Activated CD4-positive, CD25-positive, alpha-beta regulatory T cell treated with anti-CD3 and anti-CD28 coated beads, Interleukin-2, amount 50 U/mL, for 16 hours (primary cell): ENCODE measurements at places on chromosomes 3 and 15.

GRCh38 chr3:67458896-67459530, 195.4 kb downstream of the SUCLG2 start:
- no peak for DNase-seq

DNA sequence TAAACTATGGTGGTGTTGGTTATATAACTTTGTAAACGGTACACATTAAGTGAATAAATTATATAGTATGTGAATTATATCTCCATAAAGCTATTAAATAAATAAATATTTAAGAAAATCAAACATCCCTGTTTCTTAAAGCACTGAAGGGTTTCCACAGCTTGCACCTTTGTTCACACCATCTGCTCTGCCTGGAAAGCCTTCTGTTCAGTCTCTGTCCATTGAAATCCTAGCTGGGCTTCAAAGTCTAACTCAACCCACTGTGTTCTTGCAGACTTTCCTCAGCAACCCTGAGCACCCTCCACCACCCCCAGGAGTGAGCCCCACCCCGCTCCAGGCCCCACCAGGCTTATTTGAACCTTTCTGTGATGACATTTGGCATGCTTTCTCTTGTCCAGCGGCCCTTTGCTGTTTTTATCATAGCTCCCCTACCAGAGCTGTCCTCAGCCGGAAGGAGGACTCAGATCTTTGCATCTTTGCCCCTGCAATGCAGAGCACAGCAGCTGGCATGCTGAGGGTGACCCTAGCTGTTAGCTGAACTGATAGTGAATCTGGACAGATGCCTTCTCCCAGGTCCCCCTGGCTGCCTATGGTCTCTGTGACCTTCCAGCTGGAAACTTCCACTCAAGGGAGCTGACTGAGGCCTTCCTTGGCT, 105.2 kb downstream of the DAPK2 start:
- DNase-seq, result no peak

GRCh38 chr3:128575777-128576176, 74.8 kb downstream of the RPN1 start:
- DNase-seq, result no peak

DNA sequence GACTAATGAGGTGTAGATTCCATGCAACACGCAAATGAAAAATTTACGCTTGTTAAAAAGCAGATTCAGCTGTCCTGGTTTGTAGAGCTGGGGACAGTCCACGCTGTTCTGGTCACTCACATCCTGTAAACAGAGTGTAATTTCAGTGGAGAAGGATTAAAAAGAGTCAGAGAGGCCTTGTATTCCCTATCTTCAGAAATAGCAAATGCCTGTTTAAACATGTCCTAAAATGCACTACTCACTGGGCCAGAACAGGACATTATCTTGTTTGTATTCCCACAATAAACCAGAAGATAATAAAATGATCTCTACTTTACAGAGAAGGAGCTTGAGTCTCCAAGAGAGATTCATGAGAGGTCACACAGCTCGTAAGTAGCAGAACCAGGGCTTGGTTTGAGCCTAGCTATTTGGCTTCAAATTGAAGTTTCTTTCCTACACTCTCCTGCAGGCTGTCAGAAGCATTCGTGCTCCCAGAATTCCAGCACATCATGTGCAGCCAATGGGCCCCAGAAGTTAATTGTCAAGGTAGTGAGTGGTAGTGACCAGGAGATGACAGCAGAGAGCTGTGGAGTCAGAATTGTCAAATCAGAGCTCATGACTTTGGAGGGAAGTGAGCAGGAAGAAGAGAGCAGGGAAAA, 242.5 kb downstream of the ATP8B4 start:
- DNase-seq, result no peak

- no peak for DNase-seq
These were observed 40.8 kb downstream of the EIF2AK4 start for GRCh38 chr15:39974656-39975230.

DNA sequence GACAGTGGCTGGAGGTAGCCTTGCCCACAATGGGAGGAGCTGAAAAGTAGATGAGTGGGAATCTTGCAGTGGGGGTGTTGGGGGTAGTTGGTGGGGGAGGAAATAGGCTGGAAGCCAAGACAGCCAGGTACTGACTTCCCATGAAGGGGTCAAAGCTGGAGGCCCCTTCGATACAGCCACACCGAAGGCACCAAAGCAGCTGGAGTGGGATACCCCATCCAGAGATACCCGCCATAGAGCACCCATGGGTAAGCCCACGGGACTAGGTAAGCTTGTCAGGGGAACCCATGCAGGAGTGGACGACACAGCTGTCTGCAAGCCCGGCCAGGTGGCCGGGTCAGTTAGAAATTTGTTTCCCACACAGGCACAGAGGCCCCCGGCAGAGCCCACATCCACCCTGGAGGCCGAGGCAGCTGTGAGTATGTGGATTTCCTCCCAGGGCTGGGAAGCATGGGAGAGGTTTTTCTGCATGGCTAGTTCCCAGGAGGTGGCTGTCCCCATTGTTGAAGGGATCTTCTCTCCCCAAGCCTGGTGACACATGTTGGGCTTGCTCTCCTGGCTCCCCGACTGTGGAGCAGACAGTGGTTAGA, 28.6 kb downstream of the PRR23E start:
- DNase-seq, result no peak

DNA sequence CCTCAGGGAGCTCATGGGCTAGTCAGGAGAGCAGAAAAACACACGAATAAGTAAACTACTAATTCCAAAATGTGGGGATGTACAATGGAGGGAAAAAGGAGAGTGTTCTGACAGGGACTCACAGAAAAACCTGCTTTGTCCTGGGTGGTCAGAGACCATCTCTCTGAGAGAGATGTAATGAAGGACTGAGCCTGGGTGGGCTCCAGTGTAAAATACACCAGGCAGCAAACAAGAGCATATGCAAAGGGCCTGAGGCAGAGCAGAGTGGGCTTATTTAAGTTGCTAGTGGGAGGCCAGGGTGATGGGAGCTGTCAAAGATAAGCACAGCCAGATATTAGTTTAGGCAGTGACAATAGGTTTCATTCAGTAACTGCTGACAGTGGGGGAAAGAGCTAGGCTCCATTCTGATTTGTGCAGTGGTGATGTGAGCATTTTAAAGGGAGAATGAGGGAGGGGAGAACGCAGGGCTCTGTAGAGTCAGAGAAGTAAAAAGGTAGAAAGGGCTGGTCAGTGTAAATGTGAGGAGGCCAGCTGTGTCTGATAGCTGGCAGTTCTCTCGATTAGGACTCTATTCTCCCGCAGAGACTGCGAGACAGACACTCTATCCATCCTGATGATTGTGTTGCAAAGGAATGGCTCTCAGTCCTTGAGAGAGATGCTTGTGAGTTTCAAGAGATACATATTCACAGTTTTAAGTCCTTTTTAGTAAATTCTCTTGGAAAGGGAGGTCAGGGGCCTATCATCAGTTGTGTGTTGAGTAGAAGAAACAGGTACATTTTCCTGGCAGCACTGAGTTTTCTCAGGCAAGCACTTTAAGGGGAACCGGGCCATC, 3.5 kb downstream of the TF start:
- DNase-seq, result no peak

DNA sequence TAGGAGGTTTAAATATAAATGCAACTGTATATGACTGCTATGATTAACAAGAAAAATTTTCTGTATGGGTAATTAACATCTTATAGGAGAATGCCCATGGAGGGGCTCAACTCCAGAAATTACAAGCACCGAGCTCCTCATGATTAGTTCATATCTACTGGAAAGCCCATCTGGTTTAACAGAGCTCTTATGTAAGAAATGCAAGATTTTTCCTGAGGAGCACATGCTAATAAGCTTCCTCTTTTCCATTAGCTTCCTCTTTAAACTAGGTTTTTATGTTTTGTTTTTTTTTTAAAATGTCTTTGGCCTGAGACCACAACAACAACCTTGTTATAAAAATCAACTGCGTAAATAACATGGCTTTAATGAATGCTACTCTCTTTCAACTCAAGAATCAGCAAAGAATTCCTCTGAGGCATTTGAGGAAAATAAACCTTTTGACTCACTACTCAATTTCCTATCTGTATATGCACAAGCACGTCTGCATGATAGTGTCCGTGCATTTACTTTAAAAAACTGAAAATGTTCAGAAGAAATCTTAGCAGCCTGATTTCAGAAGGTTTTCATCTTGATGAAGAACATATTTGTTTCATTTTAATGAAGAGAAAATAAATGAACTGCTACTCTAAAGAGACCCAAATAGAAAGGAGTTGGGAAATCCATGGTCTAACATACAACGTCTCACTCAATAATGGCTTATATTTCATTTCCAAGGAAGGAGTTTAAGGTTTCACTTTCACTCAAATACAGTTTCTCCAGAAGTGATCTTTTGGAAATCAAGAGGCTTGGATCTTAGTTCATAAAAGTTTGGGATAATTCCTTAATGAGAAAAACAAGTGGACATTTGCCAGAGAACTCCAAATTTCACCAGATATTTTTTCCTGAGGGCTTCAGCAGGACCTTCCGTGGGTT, 180.8 kb downstream of the KCNAB1 start:
- DNase-seq, result no peak

- DNase-seq, result no peak
These were observed 1.2 kb downstream of the GBE1 start for GRCh38 chr3:81760215-81760614.

DNA sequence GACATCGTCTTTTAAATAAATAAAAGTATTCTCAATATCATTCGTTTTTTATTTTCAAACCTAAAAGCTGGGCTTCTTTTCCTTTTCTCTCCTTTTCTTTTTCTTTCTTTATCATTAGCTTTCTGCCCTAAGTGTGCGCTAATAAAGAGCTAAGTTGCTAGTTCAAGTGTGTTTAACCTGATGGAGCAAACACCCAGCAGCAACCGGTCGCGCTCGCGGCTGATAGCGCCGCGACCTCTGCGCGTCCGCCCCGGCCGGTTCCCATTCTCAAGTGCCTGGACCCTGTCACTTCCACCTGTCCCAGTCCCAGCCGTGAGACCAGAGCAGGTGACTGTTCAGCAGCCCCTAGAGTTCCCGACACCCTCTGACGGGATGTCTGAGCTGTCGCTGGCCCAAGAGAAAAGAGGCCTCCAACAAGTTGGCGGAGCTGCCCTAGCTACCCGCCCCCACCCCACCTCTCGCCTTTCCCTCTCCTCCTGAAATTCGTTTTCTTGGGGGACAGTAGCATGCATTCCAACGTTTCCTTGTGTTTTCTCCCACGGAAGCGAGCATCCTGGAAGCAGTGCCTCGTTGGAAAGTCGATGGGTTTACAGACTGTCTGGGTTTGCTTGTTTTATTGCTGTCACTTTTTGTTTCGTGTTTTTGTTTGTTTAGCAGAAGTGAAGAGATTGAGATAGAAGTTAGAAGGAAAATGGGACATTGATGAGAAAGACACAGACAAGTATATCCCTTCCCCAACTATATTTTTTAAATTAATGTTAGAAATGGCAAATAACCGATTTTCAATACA, 3.1 kb upstream of the MECOM start:
- no peak for DNase-seq

- no peak for DNase-seq
These were observed 5.3 kb upstream of the MYO1E start for GRCh38 chr15:59377924-59378323.

DNA sequence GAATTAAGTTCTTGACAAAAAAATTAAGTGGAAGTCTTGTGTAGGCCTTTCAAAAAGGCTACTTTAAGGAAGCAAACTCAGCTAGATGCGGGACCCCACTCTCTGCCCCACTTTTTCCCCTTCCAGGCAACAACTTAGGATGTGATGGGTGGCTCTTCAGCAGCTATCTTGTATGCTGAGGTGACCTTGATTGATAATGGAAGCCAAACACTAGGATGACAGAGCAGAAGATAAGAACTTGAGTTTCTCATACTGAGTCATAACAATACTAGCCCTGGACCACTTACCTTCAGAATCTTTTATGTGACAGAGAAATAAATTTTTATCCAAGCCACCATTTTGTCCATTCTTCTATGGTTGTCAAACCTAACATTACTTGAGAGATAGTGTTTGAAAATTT, 16.1 kb downstream of the PDCD10 start:
- DNase-seq, result no peak

GRCh38 chr15:95690631-95691340, 639.7 kb upstream of the NR2F2 start:
- DNase-seq, result no peak

DNA sequence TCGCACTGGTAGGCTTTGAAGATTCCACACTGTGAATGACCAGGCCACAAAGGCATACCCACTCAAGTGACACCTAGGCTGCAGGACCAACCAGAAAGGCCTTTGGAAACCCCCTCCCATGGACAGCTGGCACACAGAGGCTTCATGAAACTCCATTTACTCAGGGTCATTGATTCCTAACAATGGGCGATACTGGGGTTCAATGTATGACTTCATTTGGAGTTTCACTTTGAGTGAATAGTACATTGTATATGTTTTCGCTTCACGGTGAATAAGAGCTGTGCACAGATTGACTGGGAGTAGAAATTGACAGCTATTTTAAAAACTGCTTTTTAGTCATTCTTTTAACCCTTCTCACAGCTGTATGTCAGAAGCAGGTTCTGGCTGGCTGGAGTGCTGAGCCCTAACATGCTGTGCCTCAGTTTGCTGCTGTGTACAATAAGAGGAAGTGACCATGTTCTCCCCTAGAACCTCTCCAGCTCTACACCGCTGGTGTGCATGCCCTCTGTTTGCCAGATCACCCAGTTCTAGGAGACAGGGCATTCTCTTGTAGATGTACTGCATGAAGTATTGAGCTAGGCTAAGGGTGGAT, 15.4 kb upstream of the CX3CR1 start:
- no peak for DNase-seq

DNA sequence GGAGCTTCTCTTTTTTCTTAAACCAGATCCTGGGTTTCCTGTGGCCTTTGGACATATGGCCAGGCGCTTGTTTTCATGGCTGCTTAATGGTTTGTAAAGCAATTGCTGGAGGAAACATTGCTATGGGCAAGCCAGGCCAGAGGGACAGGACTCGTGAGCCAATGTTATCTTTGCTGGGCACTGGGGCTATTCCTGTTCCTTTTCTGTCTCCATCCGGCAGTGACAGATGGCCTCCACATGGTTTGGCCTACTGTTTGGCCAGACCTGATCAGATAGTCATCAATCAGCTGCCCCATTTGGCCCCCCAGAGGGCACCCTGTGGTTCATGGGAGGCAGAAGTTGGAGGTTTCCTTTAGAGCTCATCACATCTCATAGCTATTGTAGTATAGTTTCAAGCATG, 326.1 kb upstream of the ROPN1 start:
- DNase-seq, result no peak

DNA sequence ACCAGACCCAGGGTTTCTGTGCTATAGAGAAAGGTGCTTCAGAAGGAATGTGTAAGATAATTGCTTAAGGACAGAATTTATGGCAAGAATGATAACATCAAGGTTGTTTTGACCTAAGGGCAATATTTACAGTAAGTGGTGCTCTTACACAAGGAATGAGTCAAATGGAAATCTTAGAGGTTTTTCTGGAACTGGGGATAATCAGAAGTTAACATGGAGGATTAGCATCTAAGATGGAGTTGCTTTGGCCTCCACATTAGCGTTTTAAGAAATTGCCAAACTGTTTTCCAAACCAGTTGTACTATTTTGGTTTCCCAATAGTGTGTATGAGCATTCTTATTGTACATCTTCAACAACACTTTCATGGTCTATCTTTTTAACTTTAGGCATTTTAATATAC, 3.1 kb downstream of the WDR93 start:
- no peak for DNase-seq

DNA sequence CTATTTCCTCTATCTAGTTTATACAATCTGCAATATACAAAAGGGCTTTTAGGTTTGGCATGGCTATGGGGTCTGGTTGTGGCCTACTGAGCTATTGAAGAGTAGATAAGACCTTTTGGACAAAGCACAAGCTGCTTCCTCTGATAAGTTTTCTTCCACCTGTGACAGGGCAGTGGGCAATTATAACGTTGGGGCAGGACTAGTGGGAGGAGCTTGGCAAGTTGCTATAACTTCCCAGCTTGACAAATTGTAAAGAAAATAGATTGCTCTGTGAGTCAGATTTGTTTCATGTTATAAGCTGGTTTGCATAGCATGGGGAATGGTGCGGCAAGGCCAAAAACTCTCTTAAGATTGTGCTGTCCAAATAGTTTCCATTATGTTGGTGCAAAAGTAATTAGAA, 64.9 kb downstream of the SLC7A14 start:
- DNase-seq, result no peak
